ENCODE measurements at places on chromosomes 2 and 18.

- no peak for DNase-seq
These were observed 211.4 kb downstream of the CMPK2 start for GRCh38 chr2:6654279-6654678.

GRCh38 chr18:39602131-39602530, 2036.5 kb upstream of the CELF4 start:
- DNase-seq, result no peak

DNA sequence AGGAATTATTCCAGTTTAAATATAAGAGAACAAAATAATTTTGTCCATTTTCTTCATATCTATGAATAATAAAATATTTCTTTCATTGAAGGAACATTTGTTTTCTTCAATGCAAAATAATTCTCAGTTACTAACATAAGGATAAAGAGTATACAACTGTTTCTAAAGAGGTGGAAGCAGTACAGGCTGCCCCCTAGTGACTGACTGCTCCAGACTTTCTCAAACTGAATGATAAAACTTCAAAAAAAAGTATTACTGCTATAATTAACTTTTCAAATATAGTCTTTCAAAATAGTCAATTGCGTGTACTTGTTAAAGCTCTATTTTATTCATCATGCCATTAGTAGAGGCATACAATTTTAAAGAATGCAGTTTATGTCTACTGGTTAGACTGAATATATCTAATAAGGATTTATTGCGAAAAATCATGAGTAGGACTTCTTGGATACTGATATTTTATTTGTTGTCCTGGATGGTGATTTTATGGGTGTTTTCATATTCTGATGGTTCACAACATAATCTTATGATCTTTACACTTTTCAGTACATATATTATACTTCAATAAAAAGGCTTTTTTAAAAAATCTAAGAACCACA, 100.1 kb downstream of the WDPCP start:
- DNase-seq, result no peak

- DNase-seq, result no peak
These were observed 34.0 kb downstream of the TIMM21 start for GRCh38 chr18:74182335-74182734.

DNA sequence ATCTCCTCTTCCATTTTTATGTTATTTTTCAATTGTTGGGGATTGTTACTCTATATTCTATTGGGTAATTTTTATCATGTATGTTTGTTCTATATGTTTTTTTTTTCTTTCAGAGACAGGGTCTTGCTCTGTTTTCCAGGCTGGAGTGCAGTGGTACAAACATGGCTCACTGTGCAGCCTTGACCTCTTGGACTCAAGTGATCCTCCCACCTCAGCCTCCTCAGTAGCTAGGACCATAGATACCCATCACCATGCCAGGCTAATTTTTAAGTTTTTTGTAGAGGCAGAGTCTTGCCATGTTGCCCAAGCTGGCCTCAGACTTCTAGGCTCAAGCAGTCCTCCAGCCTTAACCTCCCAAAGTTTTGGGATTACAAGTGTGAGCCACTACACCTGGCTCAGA, 88.7 kb downstream of the TTC27 start:
- DNase-seq, result no peak

DNA sequence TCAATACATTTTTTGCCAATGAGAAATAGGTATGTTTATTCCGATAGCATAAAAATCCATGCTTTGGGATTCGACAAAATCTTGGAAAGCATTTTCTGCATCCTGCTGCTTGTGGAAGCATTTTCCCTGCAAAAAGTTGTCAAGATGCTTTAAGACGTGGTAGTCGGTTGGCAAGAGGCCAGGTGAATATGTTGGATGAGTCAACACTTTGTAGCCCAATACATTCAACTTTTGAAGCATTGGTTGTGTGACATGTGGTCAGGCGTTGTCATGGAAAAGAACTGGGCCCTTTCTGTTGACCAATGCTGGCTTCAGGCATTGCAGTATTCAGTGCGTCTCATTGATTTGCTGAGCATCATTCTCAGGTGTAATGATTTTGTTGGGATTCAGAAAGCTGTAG, 764.5 kb downstream of the TRIB2 start:
- DNase-seq, result no peak

GRCh38 chr2:39563572-39563971, 102.1 kb upstream of the TMEM178A start:
- DNase-seq, result no peak

- DNase-seq, result no peak
These were observed 306.1 kb upstream of the CYRIA start for GRCh38 chr2:16971722-16972234.

DNA sequence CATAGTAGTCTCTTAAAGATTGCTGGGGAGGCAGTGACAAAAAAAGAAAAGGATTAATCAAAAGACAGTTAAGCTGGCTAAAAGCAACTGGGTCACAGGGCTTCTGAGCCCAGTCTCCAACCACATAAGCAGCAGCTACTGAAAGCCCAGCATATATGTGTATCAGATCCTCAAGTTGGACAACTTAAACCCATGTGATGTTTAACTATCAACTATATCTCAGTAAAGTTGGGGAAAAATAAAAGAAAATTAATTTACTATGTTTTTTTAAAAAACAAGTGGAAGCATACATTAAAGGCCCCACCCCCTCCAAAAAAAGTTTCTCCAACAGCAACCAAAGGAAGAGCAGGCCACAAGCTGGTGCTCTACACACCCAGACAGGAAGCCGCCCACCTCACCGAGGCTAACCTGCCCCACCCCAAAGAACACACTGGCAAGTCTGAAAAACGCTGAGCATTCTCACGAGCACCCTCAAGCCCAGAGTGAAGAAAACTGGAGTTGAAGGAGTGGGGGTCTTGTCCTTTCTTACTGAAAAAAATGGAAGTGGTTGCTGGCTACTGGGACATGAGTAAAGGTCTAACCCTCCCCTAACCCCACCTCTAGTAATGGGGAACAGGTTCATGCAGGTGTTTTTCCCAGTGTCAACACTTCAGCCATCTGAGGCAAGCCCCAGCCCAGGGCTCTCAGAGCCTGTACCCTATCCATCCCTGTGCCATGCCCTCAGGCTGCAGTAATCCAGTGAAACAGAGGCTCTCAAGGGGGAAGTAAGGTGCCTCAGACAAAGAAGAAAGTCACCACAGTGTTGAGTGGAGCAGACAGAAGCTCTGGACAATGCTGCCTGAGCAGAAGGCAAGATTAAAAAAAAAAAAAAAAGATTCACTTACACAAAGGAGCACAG, 106.3 kb downstream of the GYPC start:
- DNase-seq, result no peak

DNA sequence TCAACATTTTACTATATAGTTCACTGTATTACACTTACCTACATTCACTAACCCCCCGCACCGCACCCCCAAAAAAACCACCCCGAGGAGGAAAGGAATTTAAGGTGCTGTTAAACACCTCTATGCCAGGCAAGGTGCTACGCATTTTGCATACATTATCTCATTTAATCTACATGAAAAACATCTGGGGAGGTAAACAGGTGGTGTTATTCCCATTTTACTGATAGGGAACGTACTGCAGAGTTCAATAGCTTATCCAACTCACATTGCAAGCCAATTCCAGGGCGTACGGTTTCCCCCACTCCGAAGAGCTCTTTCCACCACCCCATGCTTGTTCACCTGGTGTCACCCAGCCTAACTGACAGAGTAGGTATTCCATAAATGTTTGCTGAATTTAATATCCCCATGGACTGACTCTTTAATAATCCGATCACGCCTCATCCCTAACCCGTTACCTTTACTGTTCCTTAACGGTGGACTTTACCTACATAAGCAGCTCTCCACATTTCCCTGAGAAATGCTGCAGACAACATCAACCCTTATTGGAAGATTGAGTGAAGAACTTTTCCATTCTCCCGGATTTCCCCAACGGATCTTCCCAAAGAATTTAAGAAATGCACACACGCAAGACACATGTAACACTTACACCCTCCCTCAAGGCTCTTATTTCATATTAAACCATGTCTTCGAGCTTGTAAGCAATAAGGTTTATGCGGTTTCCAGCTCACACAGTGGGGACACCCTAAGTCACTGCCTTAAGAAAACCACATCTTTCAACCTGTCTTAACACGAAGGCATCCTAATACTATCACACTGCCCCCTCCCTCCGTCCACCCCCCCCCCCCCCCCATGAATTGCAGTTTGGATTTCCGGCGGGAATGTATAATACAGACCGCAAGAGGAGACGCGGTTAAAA, 1.2 kb downstream of the RAPH1 start:
- DNase-seq, result no peak

DNA sequence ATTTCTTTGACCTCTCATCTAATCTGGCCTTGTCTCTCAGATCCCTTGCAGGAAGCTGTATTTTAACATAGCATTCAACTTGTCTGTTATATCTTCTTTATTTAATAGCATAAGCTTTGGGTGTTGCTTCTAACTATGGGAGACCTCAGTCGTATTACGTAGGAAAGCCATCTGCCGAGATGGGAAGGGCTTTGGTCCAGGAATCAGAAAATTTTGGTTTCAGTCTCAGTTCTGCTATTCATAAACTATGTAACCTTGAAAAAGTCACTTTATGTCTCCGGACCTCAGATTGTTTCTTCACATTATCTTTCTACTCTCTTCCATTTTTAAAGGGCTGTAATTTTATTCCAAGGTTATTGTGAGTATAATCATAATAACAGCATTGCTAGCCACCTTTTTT, 297.7 kb downstream of the SATB2 start:
- no peak for DNase-seq

DNA sequence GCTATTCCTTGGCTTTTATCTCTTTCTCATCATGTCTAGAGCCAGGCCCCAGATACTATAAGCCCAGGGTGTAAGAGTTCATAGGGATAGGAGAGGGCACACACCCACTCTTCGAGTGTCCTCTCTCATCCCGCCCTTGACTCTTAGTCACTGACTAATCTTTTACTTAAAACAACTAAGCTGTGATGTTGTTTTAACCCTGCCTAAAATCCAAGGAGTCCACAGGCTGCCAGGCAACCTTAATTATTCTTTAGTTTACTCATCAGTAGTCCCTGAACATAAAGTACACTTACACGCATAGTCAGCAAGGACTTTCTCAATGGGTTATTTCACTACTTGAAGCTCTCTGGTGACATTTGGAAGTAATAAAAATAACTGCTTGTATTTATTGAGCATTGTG, 28.4 kb downstream of the GREB1L start:
- no peak for DNase-seq

GRCh38 chr18:80136679-80137078, 27.6 kb downstream of the ADNP2 start:
- no peak for DNase-seq

- no peak for DNase-seq
These were observed 6.0 kb upstream of the GLI2 start for GRCh38 chr2:120729406-120730399.

DNA sequence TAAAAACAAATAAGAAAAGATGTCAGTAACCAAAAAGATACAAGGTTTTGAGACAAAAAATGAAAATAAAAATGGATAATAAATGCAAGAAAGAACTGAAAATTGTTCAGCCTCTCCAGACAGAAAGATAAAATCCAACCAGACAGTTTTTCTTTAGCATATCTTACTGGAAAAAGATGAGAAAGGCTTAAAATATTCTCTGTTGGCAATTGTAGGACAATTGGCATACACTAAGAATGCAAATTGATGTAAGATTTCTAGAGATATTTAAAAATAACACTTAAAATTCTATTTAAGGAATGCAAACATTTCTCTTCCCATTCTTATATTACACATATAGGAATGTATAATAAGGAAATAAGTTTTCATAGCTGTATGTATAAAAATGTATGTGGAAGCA, 590.6 kb downstream of the DSC3 start:
- no peak for DNase-seq
